RCC 7860 (cell line): ENCODE measurements at places on chromosomes 16 and 17.

DNA sequence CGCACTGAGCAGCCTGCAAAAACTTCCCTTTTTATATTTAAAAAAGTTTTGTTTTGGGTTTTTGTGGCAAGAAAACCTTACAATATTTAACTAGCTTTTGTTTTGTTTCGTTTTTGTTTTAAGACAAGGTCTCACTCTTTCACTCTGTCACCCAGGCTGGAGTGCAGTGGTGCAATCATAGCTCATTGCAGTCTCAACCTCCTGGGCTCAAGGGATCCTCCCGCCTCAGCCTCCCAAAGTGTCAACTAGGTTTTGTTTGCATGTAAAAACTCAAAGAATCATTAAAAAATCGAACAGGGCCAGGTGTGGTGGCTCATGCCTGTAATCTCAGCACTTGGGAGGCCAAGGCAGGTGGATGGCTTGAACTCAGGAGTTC is 77.9 kb upstream of the FA2H start:
- no peak for DNase-seq

- no peak for DNase-seq
These were observed 1.1 kb downstream of the NDEL1 start for GRCh38 chr17:8436844-8437171.

DNA sequence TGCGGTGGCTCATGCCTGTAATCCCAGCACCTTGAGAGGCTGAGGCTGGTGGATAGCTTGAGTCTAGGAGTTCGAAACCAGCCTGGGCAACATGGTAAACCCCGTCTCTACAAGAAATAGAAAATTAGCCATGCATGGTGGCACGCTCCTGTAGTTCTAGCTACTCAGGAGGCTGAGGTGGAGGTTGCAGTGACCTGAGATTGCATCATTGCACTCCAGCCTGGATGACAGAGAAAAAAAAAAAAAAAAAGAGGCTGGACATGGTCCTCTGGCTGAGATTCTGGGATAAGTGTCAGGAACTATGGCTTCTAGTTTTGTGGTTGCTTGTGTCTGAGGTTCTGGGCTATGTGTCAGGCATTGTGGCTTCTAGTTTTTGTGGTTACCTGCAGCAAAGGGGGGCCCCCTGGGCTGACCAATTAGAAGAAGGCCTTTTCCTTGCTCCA is 7.0 kb downstream of the KSR1 start:
- peak; percentile 56 for DNase-seq

- DNase-seq, result no peak
These were observed 86.7 kb downstream of the TIMM22 start for GRCh38 chr17:1083451-1084187.

- DNase-seq, result no peak
These were observed 52.0 kb upstream of the AMZ2 start for GRCh38 chr17:68195667-68196393.

DNA sequence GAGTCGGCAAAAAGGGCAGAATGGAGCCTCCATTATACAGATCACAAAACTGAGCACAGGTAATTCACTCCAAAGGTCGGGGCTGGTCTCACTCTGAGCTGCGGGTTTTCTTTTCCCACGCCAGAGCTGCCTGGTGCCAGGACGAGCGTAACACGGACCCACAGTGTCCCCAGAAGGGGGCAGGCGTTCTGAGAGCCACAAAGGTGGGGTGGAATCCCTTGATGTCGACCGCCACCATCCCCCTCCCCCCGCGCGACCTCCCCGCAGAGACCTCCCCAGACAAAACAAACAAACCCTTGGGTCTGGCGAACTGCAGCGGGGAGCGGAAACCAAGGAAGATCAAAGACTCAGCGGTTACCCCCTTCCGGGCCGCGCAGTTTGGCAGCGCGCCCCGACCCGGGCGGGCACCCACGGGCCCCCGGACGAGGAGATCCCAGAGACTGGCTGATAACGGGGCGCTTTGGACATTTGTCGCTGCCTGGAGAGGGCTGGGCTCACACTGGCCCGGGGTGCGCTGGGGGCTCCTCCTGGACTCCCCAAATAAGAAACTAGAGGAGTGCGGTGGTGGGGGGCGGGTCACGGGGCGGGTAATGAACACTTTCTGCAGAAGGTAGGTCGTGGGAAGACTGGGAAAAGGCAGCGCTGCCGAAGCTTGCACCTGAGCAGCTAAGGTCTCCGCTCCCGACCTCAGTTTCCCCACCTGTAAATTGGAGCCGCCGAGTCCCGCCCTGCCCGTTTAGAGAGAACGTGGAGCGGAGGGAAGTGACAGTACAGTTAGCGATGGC is 664 bp upstream of the NKD1 start:
- DNase-seq, result no peak

DNA sequence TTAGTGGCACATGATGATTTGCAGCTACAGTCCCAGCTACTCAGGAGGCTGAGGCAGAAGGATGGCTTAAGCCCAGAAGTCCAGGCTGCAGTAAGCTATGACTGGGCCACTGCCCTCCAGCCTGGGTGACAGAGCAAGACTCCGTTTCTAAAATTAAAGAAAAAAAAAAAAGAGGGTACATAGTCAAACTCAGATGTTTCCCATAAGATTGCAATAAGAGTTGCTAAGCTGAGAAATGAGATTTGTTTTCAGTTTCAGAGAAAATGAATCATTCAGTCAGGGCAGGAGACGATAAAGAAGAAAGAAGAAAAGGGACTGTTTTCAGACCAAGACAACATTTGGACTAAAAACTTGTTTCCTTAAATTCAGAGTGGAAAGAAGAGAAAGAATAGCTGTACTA is 30.2 kb upstream of the PHLPP2 start:
- DNase-seq, result no peak

DNA sequence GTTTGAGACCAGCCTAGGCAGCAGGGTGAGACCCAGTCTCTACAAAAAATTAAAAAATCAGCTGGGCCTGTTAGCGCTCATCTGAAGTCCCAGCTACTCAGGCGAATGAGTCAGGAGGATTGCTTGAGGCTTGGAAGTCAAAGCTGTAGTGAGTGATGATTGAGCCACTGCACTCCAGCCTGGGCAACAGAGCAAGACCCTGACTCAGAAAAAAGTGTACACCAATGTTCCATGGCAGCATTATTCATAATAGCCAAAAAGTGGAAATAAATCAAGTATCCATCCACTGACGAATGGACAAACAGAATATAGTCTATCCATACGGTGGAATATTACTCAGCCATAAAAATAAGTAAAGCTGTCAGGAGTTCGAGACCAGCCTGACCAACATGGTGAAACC is 2.6 kb downstream of the NMRAL1 start:
- DNase-seq, result no peak

- peak; percentile 55 for DNase-seq
These were observed 6.3 kb upstream of the ITGA3 start for GRCh38 chr17:50049636-50050035.

DNA sequence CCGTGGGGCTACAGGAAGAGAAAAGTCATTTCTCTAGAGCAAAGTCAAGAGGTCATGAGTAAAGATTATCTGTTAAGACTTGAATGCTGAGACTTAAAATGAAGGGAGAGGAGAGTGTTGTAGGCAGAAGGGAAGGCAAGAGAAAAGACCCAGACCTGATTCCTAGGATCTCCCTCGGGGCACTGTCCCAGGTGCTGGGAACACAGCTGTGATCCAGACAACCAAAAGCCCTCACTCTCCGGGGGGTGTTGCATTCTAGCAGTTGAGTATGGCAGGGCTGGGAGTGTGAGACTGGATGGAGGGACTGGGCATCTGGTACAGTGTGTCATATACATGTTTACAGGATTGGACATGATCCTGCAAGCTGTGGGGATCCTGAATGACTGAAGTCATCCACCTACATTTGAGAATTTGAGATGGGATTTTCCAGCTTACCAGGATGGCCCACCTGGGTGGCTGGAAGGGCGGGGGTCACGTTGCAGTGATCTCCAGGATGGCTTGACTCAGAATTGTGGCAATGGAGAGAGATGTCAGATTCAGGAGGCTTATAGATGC is 29.1 kb downstream of the ARSG start:
- no peak for DNase-seq

DNA sequence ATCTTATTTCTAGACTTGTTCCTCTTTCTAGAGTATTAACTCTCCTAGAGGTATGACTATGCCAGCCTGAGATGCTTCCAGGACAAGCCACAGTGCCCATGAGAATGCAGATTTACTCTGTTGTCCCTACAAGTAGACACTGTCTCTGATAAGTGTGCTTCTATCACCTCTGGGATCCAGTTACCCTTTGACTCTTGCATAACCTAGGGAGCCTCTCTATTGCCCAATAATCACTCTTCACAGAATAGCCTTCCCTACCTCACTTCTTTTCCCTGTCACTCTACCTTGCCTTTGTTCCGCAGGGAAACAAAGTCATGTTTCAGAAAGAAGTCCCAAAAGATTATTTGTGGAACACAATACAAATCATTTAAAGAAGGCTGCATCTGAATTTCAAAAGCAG is 1.6 kb upstream of the KRT34 start:
- DNase-seq, result no peak

GRCh38 chr17:14833201-14833785 is 431.8 kb downstream of the PMP22 start:
- no peak for DNase-seq

- no peak for DNase-seq
These were observed 5.8 kb downstream of the ZNF18 start for GRCh38 chr17:11991461-11991860.

DNA sequence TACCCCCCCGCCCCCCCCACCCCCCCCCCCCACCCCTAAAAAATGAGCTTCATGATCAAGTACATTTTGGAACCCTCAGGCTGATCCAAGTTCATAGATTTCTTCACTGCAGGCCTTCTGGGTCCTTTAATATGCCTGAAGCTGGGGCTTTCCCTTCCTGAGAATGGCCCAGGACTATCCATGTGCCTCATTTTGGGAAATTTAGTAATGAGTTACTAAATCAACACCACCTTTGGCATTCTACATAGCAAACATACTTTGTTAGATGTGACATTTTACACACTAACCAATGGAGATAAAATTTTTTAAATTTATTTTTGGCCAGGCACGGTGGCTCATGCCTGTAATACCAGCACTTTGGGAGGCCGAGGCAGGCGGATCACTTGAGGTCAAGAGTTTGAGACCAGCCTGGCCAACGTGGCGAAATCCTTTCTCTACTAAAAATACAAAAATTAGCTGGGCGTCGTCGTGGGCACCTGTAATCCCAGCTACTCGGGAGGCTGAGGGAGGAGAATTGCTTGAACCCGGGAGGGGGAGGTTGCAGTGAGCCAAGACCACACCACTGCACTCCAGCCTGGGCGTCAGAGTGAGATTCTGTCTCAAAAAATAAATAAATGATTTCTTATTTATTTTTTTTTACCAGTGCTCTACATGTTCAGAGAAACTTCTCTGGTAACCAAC is 14.0 kb downstream of the HERPUD1 start:
- no peak for DNase-seq

DNA sequence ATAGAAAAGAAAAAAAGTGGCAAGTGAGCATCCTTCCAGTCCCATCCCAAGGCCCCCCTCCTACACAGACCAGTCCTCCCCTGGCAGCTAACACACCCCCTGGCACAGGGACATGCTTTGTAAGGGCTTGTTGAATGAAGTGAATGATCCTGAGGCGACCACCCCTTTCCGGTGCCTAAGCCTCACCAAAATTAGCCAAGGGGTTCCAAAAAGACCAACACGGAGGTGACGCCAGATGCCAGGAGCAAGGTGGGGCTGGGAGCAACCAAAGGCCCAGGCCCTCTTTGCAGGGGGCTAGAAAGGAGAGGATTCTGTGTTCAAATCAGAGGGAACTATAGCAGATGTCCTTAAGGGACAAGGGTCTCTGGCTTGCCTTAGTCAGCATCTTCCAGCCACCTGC is 5.5 kb downstream of the KRT35 start:
- no peak for DNase-seq

- DNase-seq, result no peak
These were observed 362.6 kb downstream of the CNTNAP4 start for GRCh38 chr16:76639685-76640289.

DNA sequence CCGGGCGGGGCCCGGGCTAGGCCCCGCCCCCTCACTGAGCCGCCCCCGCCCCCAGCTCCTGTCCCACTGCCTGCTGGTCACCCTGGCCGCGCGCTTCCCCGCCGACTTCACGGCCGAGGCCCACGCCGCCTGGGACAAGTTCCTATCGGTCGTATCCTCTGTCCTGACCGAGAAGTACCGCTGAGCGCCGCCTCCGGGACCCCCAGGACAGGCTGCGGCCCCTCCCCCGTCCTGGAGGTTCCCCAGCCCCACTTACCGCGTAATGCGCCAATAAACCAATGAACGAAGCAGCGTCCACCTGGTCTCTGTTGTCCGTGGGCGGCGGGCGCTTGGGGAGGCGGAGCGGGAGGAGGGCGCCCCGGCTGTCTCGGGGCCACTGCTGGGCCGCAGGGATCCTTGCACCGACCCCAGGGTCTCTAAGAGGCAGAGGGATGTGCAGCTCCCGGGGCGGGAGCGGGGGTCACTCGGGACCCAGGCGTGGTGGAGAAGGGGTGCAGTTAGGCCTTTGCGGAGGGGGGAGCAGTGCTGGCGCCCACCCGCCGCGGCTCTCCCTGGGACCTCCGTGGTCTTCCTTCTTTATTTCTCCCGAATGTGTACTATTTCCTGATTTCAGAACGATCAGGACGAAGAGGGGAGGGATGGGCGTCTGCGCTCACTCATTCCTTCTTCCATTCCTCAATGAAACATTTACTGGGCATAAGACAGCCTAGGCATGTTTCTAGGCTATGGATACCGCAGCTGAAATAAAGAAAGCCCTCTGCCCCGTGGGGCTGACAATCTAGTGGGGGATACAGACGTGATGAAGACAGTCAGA is 2.0 kb downstream of the HBZ start:
- no peak for DNase-seq

DNA sequence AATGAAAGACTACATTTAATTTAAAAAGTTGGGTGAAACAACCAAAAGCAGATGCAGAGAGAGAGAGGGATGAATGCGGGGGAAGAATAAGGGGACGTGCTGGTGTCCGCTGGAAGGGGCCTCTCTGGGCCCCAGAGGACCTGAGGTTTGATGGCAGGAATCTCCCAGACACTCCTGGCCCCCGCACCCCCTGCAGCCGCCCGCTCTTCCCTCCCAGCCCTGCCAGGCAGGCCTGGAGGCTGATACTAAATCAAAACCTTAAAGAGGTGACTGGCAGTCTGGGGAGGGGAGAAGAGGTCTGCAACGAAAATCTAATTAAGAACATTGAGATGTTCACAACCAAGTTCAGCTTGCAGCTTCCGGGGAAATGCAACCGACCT is 2.4 kb downstream of the FOXL1 start:
- DNase-seq, result no peak
